ENCODE measurements at places on chromosomes 3 and 15.

GRCh38 chr3:49930922-49931321 lies 1.3 kb upstream of the MON1A start:
- DNase-seq, result no peak

DNA sequence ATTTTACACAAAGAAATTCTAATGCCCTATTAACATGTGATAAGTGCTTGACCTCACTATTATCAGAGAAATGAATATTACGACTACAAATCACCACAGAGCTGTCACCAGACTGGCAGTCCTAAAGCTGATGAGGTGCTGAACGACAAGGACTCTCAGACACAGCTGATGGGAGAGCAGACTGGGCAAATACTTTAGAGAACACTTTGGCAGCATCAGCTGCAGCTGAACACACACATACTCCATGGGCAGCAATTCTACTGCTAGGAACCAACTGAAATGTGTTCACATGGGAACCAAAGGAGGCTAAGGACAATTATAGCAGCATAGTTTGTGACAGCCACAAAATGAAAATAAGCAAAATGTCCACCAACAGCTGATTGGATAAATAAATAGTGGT lies 45.5 kb downstream of the SUSD5 start:
- DNase-seq, result no peak

GRCh38 chr3:16334909-16335308 lies 69.9 kb downstream of the OXNAD1 start:
- no peak for DNase-seq

DNA sequence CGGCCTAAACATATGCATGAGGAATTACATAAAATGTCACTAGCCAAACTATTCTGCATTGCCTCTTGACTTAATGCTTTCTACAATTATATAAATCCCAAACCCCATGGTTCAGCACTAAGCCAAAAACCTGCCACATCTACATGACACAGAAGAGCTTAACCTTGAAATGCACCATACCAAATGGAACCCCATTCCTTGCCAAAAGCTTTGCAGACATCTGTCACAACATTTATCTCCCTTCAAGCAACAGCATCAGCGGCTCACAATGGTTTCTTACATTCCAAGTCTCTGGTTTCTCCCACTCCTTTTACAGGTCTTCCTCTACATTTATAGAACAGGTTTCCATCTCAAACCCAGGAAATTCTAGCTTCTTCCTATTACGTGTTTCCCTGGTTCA lies 58.4 kb upstream of the GYG1 start:
- DNase-seq, result no peak

DNA sequence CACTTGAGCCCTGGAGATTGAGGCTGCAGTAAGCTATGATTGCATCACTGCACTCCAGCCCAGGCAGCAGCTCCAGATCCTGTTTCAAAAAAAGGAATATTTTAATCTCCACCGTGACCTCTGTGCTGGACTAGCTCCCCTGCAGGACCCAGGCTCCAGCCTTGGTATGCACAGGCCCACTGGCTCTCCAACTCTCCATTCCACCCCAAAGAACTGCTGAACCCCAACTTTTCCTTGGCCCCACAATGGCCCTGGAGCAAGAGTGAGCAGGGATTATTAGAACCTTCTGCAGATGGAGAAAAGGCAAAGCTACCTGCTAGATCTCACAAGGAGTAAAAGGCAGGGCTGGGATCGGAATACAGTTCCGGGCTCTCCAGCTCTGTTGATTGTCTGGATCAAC lies 32.8 kb upstream of the SFMBT1 start:
- no peak for DNase-seq

- no peak for DNase-seq
These were observed 123.4 kb downstream of the ATP10A start for GRCh38 chr15:25739687-25740121.

- no peak for DNase-seq
These were observed 87.5 kb downstream of the CD200R1L start for GRCh38 chr3:112759210-112759609.

GRCh38 chr3:160796089-160796812 lies 40.2 kb downstream of the PPM1L start:
- no peak for DNase-seq

DNA sequence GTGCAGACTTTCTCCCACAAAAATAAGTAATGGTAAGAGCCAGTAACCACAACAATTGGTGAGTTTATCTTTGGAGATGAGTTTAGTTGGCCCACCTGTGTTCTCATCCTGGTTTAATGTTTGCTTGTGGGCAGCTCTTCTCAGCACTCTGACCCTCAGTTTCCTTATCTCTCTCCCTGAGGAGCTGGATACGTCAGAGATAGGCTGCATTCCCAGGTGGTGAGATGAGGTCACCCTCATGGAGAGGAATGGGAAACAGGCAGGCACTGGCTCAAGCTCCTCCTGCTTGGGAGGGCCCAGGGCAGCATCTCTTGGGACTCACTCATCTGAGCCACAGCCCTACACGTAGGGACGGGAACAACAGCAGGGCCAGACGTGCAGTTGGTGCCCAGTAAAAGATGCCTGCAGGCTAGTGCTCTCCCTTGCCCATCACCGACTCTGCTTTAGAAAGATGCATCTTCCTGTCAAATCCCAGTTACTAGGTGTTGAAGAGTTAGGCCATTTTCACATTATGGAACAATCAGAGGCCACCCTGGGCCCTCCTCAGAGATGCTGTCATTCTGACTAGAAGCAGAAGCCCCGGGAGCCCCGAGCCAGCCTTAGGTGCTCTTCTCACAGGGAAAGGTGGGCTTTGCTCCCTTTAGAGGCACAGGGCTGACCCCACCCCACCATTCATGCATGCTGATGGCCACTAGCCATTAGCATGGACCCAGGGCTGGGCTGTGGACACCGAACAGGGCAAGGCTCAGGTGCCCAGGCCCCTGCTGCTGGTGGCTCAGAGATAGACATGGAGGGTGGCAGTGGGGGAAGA lies 59.7 kb downstream of the GRIP2 start:
- DNase-seq, result no peak

Data from NCI-H1048 (cell line).